ENCODE measurements at places on chromosomes 13 and 19.

DNA sequence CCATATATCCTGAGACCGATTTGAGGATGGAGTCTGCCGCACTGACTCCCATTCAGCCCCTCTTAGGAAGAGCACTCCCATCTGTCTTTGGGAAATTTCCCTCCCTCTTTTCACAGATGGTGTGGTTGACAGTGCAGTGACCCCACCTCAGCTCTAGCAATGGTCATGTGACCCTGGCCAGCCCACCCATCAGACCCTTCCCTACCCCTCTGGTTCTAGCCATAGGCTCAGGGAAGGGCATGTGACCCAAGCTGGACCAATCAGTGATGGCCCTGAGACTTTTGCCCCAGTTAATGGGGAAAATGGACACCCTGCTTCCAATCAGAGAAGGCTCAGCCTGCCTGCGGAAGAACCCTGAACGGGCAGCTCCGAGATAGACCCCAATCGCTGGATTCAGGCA, 26.3 kb downstream of the IL12RB1 start:
- DNase-seq = no peak

DNA sequence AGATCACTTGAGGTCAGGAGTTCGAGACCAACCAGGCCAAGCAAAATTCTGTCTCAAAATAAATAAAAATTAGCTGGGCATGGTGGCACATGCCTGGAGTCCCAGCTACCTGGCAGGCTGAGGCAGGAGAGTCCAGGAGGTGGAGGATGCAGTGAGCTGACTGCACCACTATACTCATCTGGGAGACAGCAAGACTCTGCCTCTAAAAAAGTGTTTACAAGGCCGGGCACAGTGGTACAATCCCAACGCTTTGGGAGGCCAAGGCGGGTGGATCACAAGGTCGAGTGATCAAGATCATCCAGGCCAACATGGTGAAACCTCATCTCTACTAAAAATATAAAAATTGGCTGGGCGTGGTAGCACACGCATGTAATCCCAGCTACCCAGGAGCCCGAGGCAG, 4.2 kb upstream of the DAPK3 start:
- no peak for DNase-seq

DNA sequence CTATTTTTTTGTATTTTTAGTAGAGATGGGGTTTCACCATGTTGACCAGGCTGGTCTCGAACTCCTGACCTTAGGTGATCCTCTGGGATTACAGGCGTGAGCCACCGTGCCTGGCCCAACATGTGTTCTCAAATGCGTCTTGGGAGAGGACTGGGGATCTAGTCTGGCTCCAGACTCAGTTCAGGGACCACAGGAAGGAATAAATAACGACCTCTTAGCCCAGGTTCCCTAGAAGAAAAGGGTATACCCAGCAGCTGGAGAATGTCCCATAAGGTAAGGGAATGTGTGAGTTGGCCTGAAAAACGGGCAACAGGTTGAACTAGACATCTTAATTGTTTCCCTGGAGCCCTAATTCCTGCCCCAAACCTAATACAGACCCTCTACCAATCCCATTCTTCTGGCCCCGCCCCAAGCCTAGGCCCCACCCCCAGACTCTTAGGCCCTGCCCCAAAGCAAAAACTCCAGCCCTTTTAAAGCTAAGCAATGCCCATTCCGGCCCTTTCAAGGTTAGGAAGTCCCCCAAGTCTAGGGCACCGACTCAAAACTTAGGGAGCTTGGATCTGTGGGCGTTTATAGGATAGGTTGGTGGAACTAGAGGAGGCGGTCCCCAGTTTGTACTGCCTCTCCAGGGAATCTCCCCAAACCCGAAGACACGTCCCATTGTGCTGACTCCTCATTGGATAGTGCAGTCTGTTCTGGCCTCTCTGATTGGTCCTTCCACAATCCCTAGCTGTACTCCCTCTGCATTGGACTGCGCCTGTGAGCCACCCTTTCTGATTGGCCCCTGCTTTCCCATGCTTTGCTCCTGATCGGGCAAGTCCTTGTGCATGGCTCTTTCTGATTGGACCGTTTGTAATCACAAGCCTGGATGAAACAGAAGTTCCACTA, 5.4 kb upstream of the LRFN1 start:
- DNase-seq = no peak

- DNase-seq = no peak
These were observed 322.9 kb downstream of the GPC6 start for GRCh38 chr13:93549326-93550005.

GRCh38 chr13:106570299-106570852, 2.4 kb upstream of the ARGLU1 start:
- peak; percentile 50 for DNase-seq

GRCh38 chr13:101018720-101019119, 344.1 kb upstream of the TMTC4 start:
- DNase-seq = no peak

DNA sequence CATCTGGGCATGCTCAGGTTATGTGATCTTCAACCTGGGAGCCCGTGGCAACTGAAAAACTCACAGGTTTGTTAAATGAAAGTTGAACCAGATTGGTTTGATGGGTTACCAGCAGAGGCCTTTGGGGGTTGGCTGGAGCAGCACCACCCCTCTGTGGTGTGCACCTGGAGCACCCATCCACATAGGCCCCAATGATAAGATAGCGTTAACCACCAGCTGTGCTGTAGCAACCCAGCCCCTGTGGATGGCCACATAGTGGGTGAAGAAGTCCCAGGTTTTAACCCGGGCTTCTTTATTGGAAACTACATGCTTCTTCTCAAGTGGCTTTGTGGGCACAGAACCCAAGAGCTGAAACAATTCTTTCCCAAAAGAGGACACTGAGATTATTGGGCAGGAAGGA, 22.6 kb upstream of the MTIF3 start:
- DNase-seq = no peak

- no peak for DNase-seq
These were observed 8.5 kb upstream of the CA11 start for GRCh38 chr19:48654299-48655059.

DNA sequence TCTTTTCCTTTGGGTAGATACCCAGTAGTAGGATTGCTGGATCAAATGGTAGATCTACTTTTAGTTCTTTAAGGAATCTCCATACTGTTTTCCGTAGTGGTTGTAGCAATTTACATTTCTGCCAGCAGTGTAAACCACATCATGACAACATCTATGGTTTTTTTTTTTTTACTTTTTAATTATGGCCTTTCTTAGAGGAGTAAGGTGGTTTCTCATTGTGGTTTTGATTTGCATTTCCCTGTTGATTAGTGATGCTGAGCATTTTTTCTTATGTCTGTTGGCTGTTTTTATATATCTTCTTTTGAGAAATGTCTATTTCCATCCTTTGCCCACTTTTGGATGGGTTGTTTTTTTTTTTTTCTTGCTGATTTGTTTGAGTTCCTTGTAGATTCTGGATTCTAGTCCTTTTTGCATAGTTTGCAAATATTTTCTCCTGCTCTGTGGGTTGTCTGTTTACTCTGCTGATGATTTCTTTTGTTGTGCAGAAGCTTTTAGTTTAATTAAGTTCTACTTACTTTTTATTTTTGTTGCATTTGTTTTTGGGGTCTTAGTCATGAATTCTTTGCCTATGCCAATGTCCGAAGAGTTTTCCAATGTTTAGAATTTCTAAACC, 38.8 kb downstream of the TDRD3 start:
- DNase-seq = no peak

GRCh38 chr13:49220036-49220855, at the start of gene MLNR:
TSS of gene MLNR (plus strand) at chr13:49220338. CDS start at chr13:49220338, 0 bp downstream.
- no peak for DNase-seq

- peak; percentile 58 for DNase-seq
These were observed 6.3 kb downstream of the ERICH4 start for GRCh38 chr19:41449079-41449864.

GRCh38 chr19:1651568-1652291, 685 bp downstream of the TCF3 start:
- DNase-seq = peak; percentile 35

GRCh38 chr13:31860002-31860401, 120.7 kb downstream of the RXFP2 start:
- no peak for DNase-seq

- no peak for DNase-seq
These were observed 312.8 kb upstream of the PCDH20 start for GRCh38 chr13:61728471-61728870.

DNA sequence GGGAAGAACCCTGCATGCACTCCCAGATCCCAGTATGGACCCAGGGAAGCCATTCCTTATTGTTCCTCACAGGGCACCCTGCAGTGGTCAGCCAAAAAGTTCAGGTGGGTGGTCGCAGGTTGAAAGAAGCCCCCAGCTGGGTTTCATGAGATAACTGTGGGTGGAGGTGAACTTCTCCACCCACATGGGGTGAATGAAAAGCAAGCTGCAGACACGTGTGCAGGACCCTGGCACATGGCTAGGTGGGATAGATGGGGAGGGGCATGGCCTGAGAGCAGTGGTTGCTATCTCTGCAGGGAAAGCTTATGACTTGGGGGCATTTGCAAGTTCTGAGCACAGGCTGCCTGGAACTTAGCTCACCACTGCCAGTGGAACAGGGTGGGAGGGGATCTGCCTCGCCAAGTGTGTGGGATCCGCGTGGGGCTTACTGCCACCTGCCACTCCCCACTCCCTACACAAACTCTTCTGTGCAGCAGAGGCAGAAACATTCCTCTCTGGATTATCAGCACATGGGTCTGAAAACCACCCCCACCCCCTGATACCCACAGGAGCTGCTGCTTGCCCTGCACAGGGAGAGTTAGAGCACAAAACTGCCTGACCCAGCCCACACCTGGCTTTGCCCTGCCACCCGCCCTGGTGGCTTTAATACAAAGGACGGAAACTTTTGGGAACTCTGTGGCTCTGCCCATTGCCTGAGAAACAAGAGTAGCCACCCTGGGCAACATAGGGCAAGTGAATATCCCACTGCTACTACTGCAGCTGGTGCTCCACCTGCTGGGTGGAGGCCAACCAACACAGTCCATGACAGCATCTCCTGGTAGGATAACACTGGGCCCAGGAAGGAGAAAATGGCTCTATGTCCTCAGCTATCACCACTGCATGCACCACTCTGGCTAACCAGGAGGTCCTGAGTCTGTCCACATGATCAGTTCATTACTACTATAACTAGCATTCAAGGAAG, 24.4 kb downstream of the PLA2G4C start:
- no peak for DNase-seq

- no peak for DNase-seq
These were observed 159.0 kb downstream of the PAN3 start for GRCh38 chr13:28297341-28297740.

DNA sequence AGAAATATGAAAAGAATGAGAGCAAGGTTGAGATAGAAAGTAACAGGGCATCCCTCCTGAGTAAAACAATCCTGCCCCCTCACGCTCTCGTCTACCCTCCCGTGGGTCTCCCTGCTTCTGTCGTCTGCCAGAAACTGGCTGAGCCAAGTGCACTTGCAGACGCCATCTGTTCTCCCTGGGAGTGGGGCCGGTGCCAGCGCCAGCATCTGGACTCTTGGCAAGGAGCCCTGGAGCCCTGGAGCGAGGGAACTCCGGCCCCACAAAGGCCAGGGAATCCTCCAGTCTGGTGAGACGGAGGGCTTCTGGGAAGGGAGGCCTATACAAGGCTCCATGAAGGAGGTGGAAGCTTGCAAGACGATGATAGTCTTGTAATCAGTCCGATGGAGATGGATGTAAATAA, 2.3 kb upstream of the TMEM91 start:
- DNase-seq = no peak

DNA sequence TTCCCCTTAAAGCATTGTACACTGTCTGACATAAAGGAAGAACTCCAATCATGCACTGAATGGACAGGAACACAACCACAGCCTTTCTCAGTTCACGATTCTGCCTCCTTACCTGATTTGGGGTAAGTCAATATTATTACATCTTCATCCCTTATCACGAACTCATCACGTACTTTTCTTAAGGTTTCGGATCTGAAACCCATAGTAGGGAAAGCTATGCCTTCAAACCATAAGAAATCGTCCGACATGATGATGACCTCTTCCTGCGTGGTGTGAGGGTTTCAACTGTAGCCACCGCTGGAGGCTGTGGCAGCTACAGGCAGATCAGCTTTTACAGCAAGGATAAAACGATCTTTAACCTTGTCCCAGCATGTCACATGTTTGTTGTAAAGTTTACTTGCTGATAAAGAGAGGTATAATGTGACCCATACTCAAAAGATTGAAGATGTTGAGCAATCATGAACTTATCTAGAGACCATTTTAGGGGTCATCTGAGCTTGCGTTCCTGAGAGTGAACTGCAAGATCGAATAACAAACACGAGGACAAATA, at the start of gene SULT2A1:
SULT2A1 (minus strand) TSS at position 306 of the 550 bp plus-strand sequence; CDS start at position 248, 58 bp downstream.
- no peak for DNase-seq

- DNase-seq = no peak
These were observed 5.4 kb downstream of the WDR18 start for GRCh38 chr19:989381-990081.

DNA sequence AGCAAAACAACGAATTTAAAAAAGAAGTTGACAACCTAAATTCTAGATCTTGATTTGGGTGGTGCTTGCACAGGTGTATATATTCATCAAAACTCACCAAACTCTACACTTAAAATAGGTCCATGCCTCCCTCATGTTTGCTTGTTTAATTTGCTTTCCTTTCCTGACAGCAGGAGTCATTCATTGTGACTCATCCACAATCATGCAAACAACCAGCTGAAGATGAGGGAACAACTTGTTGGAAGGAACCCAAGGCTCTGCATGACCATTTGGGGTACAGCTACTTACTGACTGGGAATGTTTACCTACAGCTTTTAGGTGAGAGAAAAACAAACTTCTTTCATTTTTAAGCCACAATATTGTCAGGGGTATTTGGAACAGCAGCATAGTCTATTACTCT, 96.6 kb downstream of the RXFP2 start:
- DNase-seq = no peak

DNA sequence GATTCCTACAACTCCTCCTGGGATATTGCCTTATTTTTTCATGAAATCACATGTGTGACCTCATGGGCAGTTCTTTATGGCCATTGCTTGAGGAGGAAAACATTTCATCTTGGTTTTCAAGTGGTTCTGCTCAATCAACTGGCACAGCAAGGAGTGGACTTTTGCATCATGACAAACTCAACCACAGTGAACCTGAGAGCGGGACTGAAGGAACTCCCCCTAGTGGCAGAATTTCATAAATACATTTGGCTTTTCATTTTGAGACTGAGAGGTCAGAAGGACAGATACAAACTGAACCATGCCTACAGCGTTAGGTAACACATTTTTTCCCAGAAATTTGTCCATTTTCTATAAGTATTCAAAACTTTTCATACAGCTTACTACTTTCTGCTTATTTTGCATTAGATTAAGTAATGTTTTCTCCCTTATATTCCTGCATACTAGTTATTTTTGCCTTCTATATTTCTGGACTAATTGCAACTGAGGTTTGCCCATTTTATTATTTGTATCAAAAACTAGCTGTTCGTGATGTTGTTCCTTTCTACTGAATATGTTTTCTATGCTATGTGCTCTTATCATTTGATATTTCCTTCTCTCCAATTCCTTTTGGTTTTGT, 13.4 kb upstream of the SIGLEC12 start:
- no peak for DNase-seq

GRCh38 chr13:51045451-51045850, 65.6 kb downstream of the C13orf42 start:
- no peak for DNase-seq

DNA sequence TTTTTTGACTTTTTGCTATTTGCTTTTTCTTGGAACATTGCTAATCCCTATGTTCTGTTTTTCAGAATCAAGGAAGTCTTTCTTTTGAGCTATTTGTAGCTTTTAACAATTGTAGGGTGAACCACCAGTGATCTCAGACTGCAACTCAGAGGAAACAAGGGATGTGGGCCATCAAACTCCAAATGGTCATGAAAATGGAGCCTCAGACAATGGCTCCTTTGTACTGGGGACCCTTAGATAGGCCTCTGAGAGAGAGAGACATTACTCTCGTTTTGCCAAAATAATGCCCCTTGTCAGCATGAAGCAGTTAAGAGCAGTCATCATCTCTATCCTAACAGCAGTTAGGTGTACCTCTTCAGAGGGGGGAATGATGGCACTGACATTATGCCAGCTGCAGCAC, 56.4 kb upstream of the GJB6 start:
- DNase-seq = no peak
